Vagina (tissue), 2 donors: ENCODE measurements at places on chromosomes 6 and 20.

GRCh38 chr6:16676376-16676775, 84.9 kb downstream of the ATXN1 start:
- DNase-seq = no peak

DNA sequence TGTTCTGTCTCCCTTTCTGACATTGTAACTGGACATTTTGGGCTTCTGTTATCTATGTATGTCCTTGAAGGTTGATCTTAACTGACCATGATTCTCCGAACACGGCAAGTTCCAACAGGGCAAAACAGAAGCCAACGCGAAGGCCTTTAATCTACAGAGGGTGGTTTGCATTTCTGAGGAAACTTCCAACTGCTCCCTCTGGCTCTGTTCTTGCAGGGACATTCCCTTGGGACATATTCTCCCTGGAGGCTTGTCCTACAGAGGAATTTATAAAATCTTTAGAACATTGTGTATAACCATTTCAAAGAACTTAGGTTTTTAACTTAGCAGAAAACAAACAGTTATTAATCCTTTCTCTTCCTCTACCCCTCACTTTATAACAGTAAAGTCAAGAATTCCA, 189.0 kb upstream of the CDYL start:
- no peak for DNase-seq

DNA sequence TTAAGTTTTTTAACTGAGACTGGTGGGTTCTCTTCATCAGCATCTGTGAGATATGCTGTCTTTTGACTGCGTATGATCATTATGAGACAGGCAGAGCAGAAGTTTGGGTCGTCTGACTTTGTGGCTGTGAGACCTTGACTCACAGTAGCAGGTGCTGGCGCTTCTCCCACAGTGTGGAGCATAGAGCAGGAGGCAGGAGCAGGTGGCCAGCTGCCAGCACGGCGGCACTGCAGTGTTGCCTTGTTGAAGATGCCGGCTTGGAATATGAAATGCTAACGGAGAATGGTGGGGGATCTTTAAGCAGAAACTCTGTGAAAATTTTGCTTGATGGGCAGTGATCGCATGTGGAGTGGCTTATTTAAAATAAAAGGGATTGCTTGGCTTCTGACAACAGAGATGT, 105.0 kb downstream of the TIAM2 start:
- DNase-seq = no peak

DNA sequence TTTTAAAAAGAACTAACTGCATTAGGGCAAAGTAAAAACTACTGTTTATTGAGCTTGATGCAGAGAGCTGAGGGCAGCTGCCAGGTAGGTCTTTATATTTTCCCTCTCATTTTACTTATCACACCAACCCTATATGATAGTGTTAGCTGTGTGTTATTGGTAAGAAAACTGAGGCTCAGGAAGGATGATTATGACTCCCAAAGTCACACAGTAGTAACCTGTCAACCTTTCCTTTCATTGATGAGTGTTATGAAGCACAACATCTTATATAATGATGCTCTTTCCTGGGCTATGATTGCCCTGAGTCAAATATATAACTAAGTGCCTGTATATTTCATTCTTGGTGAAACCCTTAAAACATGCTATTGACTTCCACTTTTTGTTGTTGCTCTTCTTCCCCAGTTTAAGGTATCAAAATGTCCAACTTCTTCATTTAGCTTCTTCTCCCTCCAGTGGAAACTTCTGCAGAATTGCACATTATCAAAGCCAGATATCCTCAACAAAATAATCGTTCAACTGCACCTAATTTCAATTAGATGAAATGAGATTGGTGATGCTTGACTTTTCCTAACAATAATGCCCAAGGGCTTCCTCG, 8.1 kb downstream of the GFOD1 start:
- no peak for DNase-seq

GRCh38 chr6:141467041-141467440, 665.7 kb upstream of the GJE1 start:
- no peak for DNase-seq

DNA sequence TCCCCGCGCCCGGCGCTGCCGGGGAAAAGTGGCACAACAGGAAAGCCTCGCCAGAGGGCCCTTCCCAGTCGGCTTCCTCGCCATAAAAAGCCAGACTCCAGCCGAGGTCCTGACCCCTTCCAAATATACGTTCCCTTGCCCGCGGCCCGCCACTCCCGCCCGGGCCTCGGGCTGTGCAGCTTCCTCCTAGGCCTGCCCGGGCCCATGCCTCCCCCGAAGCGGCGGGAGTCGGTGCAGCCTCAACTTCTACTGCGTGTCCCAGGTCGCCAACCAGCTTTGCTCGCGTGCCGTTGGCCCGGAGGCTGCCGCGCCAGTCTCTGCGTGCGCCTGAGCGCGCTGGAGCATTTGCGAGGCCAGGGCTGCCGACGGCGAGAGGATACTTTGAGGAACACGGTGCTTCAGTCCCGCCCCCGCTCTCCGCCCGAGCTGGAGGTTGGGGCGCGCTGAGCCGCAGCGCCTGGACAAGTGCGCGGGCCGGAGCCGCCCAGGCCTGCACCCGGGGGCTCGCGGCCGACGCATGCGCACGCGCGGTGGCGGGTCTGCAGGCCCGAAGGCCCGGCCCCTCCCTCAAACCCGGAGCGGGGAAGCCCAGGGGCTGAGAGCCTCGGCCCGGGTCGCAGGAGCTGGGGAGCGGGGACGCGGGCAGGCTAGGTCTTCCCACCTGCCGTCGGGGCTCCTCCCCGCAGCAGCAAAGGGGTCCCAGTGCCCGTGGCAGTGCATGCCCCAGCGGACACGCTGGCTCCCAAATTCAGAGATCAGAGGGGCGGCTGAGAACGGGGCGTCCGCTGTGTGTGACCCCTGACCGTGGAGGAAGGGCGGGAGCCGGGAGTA, 10.2 kb downstream of the FOXC1 start:
- no peak for DNase-seq

- no peak for DNase-seq
These were observed 12.4 kb upstream of the CCN5 start for GRCh38 chr20:44702776-44703175.

GRCh38 chr6:132977413-132977812, 163.0 kb downstream of the RPS12 start:
- no peak for DNase-seq

GRCh38 chr6:21157186-21157929, 436.2 kb upstream of the SOX4 start:
- DNase-seq = no peak

DNA sequence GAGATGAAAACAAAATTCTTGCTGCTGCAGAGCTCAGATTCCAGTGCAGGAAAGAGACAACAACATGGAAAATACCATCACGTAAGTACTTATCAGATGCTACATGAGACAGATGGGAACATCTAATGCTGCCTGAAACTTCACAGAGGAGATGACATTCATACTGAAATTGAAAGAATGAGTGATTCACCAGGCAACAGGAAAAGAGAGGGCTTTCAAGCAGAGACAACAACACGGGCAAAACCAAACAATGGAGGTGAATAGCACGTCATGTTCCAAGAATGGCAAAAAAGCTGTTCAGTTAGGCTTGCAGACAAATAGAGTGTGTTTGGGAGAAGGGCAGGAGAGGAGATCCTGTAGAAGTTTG, 39.3 kb downstream of the GTF2H5 start:
- no peak for DNase-seq

- no peak for DNase-seq
These were observed 233.4 kb downstream of the CD109 start for GRCh38 chr6:73929405-73929804.

GRCh38 chr20:9507544-9508239, 6.7 kb upstream of the LAMP5 start:
- DNase-seq = no peak

- DNase-seq = no peak
These were observed 116.2 kb downstream of the GMDS start for GRCh38 chr6:2129182-2129621.

- no peak for DNase-seq
These were observed 32.5 kb upstream of the IYD start for GRCh38 chr6:150336299-150336698.

DNA sequence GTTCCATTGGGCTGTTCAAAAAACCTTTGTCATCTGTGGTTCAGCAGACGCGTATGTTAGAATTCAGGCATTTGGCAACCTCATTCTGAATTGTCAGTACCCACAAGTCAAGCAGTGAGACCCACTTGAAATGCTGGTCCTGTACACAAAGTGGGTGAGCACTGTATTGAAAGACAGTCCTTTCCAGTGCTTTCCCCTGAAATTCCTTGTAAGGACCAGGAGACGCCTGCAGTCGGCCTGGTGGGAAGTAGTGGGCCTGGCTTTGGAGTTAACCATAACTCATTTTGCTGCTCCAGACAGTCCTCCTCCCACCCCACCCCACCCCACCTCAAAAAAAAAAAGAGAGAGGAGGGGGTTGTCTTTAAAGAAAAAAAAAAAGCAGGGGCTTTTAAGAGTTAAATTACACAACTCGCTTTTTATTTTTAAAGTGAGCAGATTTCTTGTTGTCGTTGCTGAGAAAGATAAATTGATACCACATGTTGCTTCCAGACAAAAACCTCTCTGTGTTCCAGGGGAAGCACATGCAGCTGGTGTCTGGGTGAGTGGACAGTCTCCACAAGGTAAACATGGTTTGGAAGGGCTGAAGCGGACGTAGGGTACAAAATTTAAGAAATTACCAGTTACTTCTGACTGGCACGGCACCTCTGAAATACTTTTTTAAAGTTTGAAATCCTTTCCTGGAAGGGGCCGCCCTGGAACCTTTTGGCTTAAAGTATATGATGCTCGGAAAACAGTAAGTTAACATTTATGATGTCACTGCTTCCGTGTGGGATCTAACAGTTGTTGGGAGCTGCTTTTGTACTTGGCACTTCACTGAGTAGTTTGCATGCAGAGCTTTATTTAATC, 95.3 kb downstream of the FOXO3 start:
- DNase-seq = no peak

DNA sequence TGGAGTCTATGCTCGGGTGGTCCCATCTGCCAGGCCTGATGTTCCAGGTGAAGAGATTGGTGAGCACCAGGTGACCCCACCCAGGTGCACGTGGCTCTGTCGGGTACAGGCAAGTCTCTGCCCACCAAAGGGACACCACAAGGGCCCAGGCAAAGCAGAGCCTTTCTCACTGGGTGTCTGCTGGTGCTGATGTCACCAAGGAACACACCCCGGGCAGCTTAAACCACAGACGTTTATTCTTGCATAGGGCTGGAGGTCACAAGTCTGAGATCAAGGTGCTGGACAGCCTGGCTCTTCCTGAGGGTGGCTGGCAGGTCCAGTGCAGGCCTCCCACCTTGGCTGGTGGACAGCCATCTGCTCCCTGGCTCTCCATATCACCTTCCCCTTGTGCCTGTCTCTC, 100.7 kb upstream of the CD93 start:
- no peak for DNase-seq

- DNase-seq = no peak
These were observed 218.2 kb downstream of the BMP7 start for GRCh38 chr20:57048027-57048869.

DNA sequence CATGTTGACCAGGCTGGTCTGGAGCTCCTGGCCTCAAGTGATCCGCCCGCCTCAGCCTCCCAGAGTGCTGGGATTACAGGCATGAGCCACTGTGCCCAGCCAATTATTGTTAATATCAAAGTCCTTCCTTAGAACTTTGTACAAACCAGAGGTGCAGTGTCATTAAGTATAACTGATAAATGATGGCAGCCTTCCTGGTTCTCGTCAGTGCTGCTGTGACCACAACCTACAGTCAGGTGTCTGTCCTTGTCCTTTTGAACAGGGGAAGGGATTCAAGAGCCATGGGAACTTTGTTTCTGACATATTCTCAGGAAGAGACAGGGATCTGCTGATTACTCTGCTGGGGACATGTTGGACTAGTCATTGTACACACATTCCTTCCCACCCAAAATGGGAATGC, 103.2 kb upstream of the TIAM2 start:
- DNase-seq = no peak

DNA sequence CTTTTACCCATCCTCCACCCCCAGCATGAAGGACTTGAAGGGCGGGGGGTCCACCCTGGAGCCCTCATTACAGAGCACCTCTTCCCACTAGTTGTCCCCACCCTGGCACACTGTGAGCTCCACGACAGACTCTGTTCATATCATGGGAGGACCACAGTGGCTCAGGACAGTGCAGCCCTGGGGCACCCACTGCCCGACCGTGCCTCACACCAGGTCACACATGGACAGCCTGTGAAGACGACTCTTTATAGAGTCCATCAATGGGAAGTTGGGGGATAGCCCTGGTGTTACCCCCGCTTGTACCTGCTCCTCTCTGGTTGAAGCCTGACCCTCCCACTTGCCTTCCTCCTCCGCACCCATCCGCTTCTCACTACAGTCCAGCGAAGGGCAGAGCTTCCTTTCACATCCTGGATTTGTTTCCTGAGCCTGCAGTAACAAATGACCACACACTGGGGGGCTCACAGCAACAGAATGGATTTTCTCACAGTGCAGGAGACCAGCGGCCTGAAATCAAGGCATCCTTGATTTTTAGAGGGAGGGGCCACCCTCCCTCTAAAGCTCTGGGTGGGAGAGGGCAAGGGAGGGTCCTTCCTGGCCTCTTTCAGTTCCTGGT, 15.5 kb downstream of the ZNF831 start:
- DNase-seq = no peak

DNA sequence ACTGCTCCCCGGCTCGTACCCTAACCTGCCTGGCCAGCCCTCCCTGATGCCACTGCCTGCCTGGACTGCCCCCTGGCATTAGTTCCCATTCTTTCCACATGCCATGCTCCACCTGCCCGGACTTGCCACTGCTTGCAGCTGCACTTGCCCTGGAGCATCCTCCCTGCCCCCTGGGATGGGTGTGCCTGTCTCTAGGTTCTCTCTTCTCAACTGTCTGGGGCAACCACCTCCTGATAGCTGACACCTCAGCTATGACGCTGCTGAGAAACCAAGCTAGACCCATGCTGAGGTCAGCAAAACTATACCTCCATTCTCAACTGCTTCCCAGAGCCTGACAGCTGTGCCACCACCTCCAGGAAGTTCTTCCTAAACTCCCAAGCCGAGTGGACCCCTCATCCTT, 72.1 kb downstream of the PERP start:
- no peak for DNase-seq

GRCh38 chr6:100573166-100573565, 108.4 kb upstream of the SIM1 start:
- DNase-seq = no peak

DNA sequence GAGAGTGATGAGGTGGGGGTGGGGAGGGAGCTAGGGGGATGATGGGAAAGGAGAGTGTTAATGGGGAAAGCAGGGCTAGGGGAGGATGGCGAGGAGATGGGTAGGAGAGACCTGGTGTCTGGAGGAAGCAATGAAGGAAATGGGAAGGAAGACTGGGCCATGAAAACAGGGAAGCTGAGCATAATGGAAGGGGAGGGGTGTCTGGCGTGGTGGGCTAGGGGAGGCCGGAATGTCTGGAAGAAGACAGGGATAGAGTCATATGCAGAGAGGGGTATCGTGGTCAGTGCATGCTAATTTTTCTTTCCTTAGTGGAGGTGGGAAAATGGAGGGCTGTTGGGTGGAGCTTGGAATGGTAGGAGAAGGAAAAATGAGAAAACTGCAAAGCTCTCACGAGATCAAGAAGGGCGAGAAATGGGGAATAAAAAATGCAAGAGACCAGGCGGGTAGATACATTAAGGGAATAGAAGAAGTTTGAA, 423 bp downstream of the KLHDC3 start:
- no peak for DNase-seq

- no peak for DNase-seq
These were observed 165.9 kb upstream of the CDYL start for GRCh38 chr6:4610256-4610655.

GRCh38 chr6:39488255-39488879, 165.9 kb upstream of the KCNK16 start:
- DNase-seq = no peak
